GOT3 (cell line): ENCODE measurements at places on chromosomes 7 and 10.

DNA sequence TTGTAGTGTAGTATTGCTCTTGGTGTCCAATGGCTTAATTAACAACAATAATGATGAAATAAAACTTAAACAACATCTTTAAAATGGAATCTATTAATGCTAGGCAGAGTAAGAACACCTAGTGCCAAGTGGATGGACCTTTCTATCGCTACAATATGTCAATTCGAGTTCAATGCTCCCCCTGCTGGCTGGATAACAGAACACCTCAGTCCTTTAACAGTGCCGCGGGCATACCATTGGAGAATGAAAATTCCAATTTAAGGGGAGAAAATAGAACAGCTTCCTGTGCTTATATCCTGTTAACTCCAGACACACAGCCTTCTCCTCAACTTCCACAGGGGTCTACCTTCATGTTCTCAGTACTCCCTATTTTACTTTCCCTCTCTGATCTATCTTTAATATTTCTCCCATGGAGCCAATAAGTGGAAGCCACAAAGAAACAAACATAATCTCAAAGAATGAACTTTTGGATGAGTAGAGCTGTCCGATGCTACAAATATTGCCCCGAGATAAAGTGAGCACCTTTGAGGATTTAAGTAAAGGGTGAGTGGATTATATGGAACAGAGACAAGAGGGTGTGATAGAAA lies 41.4 kb downstream of the COL1A2 start:
- DNase-seq: no peak

GRCh38 chr7:44971902-44972441 lies 6.8 kb downstream of the MYO1G start:
- no peak for DNase-seq

DNA sequence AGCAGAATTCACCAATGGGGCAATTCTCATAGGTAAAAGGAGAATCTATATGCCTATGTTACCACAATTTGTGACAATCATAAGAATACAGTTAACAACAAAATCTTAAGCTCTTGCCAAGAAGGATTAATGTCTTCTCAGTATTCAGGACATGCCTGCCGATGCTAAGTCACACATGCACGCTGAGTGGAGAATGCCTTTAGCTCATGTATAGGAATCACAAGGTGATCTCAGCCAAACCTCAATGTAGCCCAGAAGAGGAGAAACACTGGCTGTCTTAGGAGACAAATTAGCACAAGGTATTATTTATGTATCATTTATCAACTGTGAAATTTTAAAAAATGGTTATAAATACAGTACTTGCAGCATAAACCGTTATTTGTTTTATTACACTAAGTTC lies 2.7 kb downstream of the HTR7 start:
- no peak for DNase-seq

DNA sequence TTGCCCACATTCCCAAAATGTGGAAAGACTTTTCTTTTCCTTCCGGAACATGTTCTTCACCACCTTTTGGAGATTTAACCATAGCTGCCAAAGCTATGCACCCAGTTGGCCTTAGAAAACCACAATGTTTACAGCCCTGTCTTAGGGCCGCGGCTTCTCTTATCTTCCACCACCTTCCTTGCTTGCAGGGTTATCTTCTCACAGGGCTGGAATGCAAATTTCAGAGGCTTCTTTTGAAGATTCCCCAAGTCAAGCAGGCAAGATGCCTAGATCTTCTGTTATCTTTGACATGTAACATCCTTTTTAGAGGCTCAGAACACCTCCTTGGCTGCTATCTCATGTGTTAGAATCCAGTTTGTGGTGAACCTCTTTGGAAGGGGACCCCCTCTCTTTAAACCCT lies 11.1 kb downstream of the KCTD7 start:
- DNase-seq: no peak

- DNase-seq: no peak
These were observed 6.9 kb upstream of the AOC1 start for GRCh38 chr7:150845421-150845861.

- no peak for DNase-seq
These were observed 129.3 kb downstream of the MYOF start for GRCh38 chr10:93352638-93353383.

DNA sequence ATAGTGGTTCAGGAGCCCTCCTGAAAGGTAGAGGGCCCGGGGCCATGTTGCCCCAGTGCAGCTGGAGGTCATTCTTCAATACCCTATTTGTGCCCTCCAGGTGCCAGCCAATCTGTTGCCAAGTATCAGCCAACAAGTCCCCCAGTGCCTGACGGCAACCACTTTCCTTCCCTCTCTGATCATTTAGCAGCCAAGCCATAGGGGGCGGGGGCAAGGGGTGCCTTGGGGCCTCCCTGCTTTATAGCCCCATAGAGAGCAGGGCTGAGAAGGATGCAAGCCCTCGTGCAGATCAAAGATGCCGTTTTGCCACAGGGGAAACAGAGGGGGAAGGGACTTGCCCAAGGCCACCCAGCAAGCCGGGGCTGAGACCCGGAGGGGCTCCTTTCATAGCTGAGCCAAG lies 149.0 kb upstream of the CHST15 start:
- no peak for DNase-seq

GRCh38 chr10:85225311-85225710 lies 896.9 kb downstream of the CCSER2 start:
- DNase-seq: no peak

DNA sequence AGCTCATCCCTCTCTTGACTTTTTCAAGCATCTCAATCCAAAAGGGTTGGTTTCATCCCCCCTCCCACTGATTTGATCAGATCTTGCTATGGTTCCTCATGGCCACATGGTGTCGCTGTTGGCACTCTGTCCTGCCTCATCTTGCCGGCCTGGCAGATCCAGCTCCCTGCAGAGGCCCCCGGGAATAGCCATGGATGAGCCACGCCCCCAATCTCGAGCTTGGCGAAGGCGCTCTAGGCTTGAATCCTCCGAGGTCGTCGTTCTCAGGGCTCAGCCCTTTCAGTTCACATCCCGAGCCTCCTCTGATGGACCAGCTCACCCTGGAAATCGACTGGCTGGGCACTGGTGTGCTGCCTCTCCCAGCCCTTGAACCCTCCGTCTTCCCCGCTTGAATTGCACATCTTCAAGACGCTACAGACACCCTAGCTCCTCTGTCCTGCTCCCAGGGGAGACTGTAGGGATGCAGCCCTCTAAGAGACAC lies 628.7 kb downstream of the TYW1 start:
- DNase-seq: no peak

GRCh38 chr10:90862908-90863514 lies 5.2 kb upstream of the HTR7 start:
- no peak for DNase-seq

GRCh38 chr10:94678475-94678874 lies 5.1 kb upstream of the CYP2C18 start:
- DNase-seq: no peak

GRCh38 chr7:107857541-107857912 lies 33.5 kb upstream of the DLD start:
- DNase-seq: no peak

DNA sequence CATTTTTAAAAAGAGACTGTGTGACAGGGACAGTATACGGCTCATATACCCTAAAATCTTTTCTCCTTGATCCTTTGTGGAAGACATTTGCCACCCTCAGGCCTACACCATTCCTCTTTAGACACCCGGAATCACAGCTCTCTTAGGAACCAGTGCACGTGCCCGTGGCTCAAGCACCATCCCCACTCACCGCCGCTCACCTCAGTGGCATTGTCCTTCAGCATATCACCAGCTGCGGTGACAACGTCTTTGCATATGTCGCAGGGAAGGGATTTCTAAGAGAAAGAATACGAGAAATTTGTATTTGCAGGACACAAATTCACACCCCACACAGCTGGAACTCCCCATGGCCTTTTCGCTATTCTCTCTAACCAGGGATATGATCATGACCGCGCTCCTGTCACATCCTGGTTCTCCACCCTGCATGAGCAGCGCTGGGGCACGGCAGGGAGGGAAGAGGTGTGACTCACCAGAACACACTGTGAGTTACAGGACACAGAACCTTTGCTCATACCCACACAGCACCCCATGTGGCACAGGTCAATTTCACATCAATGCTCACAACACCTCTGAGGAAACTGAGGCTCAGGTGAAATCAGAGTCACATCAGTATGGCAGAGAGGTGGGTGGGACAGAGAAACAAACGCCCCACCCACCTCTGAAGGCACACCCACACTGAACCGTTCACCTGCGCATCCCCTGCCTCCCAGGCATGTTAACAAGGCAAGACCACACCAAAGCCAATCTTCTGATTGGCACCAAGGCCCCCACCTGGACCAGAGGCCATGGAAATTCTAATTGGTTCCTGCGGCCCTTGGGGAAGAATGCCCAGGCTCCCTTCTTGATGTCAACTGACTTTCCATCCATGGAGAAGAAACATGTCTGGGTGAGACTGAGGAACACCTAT lies 19.2 kb downstream of the PSAP start:
- no peak for DNase-seq

GRCh38 chr7:127865466-127865865 lies 165.8 kb downstream of the LRRC4 start:
- no peak for DNase-seq

GRCh38 chr7:134047675-134048074 lies 79.5 kb upstream of the LRGUK start:
- no peak for DNase-seq

DNA sequence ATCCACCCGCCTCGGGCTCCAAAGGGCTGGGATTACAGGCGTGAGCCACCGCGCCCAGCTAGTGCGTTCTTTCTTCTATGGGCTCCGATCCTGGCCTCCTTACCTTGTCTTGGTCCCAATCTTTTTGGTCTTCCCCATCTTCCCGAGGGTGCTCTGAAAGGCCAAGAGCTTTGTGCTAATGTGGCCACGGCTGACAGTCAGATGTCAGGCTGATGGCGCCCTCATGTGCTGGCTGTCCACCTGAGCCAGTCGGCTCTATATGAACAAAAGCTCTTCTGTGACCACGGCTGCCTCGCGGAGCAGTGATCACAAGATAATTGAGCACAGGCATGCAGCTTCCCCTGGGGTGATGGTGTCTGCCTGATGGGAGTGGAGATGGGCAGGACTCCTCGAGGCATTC lies 11.0 kb upstream of the AHCYL2 start:
- no peak for DNase-seq

GRCh38 chr7:143376396-143376795 lies 4.7 kb upstream of the ZYX start:
- no peak for DNase-seq

DNA sequence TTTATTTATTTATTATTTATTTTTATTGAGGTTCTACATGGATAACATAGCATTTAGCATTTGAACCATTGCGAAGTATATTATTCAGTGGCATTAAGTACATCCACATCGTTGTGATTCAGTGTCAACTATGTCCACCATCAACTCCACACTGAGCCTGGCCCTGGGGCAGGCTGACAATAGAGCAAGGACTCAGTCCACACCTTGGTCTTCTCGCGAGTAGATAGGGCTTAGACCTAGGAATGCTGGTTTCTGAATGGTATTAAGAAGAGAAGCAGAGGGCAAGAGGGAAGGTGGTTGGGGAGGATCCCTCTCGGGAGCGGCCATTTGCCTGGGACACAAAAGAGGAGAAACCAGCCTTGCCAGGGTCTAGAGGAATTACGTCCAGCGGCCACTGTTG lies 599.2 kb upstream of the MGMT start:
- no peak for DNase-seq

GRCh38 chr10:675532-675931 lies 13.9 kb downstream of the DIP2C start:
- DNase-seq: no peak

GRCh38 chr7:43199371-43200160 lies 87.1 kb downstream of the HECW1 start:
- DNase-seq: no peak

GRCh38 chr7:77222065-77222464 lies 22.4 kb upstream of the FGL2 start:
- no peak for DNase-seq

DNA sequence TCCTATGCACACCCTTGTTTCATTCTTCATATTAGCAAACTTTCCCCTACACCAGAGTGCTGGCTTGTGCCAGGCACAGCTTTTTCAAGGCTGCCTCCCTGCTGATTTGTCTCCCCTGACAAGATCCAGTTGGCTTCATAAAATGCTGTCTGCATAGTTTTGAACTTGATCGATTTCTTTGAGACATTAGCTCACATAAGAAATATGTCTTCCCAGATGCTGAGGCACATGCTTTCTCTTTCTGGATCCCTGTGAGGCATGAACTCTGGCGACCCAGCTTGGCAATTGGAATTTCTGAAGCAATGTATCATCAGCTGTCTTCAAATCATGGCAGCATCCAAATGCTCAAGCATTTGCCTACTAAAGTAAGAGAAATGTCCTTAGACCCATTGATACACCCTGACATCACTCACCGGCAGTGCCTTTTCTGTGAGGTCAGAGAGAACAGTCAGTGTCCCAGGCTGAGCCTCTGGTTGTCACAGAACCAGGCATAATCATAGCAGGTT lies 616.4 kb upstream of the GHITM start:
- no peak for DNase-seq

GRCh38 chr10:69738071-69738470 lies 63.6 kb upstream of the COL13A1 start:
- no peak for DNase-seq

GRCh38 chr7:148276314-148277041 lies 314.1 kb upstream of the C7orf33 start:
- DNase-seq: no peak

DNA sequence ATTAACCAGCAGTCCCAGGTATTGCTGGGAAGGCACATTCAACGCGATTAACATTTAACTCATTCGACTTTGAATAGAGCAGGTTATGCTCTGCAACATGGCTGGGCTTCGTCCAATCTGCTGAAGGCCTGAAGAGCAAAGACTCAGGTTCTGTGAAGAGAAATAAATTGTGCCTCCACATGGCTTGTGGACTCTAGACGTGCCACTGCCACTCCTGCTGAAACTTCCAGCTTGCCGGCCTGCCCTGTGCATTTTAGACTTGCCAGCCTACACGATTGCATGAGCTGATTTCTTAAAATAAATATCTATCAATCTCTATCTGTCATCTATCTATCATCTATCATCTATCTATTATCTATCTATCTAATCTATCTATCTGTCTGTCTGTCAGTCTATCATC lies 138.0 kb downstream of the WDR37 start:
- no peak for DNase-seq

GRCh38 chr10:47033541-47034270 lies 122.5 kb downstream of the PTPN20 start:
- no peak for DNase-seq

- DNase-seq: no peak
These were observed 597.5 kb upstream of the PFKP start for GRCh38 chr10:2469802-2470201.

DNA sequence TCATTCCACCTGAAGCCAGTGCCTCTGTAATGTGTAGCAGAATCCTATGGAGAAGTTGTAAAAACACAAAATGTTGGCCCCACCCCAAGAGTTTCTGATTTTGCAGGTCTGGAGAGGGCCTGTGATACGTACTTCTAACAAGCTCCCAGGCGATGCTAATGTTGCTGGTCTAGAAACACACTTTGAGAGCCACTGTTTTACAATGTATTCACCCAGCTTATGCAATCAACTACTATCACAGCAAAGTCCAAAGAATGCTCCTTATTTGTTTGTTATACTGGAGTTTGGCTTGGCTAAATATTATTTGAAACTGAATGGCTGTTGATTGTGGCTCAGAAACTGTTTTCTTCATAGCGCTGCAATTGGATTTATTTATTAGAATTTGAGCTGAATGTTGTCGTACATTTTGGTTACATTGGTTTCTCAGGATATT lies 44.3 kb downstream of the DNAJB9 start:
- no peak for DNase-seq
